ENCODE measurements at places on chromosomes 3 and 15. TPM values are rescaled to one million over a fixed set of nuclear protein-coding genes. Genes with fewer than 3 reads are reported as not detected.

TGM5 gene
- total RNA-seq = not detected

PLA2G4D gene
- total RNA-seq = not detected

RGMA gene
- total RNA-seq = 1.3 TPM

PTH1R gene
- total RNA-seq = 4.3 TPM

DNAH1 gene
- 1.8 TPM for total RNA-seq

ANKUB1 gene
- total RNA-seq = not detected

UTS2B gene
- 0.99 TPM for total RNA-seq

MUC20 gene
- total RNA-seq = under 0.01 TPM

ISL2 gene
- total RNA-seq = 0.26 TPM

RTP1 gene
- not detected for total RNA-seq

GOLGA8Q gene
- 0.33 TPM for total RNA-seq

ABTB1 gene
- total RNA-seq = 8.2 TPM

ZNF860 gene
- total RNA-seq = under 0.01 TPM

MYRIP gene
- under 0.01 TPM for total RNA-seq

MAPK6 gene
- total RNA-seq = 56.0 TPM

CSNK1G1 gene
- total RNA-seq = 29.3 TPM

IL5RA gene
- total RNA-seq = not detected

SNTN gene
- total RNA-seq = not detected

SLC49A4 gene
- 20.6 TPM for total RNA-seq

Measured in fibroblast of lung (primary cell).